CD4-positive, alpha-beta T cell treated with Interleukin-2 at 100 ng/mL for 4 hours (primary cell): ENCODE measurements at places on chromosomes 3 and 15.

DNA sequence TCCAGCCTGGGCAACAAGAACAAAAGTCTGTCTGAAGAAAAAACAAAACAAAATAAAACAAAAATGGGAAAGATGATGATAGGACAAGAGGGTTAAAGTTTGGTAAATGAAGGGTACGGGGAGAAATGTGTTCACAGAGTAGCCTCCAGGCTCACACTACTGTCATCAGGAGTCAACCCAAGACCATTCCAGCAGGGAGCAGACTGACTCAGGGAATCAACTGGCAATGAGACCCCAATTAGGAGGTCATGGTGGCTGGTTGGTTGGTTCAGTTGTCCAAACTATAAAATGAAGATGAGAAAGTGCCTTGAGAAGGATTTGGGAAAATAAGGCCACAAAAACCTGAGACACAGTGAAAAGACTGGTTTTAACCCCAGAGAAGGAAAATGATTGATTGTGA lies 51.8 kb downstream of the KLHL6 start:
- no peak for DNase-seq

GRCh38 chr3:42659451-42660130 lies 6.1 kb downstream of the ZBTB47 start:
- no peak for DNase-seq

DNA sequence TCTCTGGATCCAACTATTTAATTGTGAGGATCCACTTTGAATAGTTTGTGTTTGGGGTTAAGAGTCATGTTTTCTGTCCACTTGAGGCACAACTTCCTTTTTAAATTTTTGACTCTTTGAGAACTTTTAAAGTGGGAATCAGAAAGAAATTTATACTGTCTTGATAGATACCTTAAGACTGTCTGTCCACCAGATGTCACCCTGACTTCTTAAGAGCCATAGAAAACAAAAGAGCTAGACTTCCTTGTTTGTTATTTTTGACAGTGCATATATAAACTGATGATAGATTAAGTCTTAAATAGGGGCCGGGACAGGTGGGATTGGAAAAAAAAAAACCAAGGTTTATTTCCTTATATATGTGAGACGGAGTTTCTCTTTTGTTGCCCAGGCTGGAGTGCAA lies 52.1 kb upstream of the WDR72 start:
- DNase-seq = no peak

DNA sequence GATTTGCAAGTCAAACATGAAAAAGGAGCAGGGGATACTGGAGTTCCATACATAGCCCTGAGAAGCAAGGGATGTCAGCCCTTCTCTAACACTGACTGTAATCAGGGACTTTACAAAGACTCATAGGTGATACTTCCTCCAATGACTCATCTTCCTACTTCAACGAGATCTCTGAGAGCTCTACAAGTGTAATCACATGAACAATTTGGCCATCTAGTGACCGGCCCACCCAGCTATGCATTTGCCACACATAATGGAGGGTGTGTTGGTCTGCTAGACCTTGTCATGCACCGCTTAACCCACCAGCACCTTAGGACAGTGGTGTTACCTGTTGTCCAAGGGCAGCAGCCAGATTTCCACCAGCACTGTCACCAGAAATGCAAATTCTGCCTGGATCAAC lies 75.3 kb downstream of the NCEH1 start:
- DNase-seq = peak; percentile 18

DNA sequence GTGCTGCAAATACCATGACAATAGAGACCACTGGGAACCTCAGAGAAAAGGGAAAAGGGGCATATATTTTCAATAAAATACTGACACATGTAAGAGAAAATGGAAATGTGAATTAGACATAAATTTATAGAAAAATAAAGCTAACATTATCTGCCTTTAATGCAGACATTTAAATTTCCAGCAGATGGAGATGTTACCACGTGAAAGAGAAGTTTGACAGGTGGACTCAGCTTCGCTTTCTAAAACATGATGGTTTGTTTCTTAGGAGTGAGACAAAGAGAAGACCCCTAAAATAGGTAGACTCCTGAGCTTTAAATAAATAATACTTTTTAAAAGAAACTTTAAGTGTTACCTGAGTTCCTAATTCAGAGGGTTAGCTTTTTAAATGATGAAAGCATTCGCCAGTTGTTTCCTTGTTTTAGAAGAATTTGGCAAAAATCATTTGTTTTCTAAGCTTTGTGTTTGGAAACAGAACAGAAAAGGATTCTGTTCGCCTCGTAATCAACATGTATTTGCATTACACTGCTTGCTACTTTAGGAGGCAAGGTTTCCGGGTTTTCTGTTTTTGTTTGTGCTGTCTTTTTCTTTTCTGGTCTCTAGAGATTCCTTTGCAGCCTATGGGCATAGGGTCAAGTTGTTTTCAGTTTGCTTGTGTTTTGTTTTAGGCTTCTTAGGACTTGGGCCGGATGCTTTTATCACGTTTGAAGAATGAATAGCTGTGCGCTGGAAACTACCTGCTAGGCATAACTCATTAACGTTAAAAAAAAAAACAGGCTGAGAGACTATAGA lies 271.4 kb downstream of the THSD4 start:
- peak; percentile 23 for DNase-seq

GRCh38 chr15:52179278-52180195 lies 11.7 kb downstream of the GNB5 start:
- DNase-seq = peak; percentile 88

DNA sequence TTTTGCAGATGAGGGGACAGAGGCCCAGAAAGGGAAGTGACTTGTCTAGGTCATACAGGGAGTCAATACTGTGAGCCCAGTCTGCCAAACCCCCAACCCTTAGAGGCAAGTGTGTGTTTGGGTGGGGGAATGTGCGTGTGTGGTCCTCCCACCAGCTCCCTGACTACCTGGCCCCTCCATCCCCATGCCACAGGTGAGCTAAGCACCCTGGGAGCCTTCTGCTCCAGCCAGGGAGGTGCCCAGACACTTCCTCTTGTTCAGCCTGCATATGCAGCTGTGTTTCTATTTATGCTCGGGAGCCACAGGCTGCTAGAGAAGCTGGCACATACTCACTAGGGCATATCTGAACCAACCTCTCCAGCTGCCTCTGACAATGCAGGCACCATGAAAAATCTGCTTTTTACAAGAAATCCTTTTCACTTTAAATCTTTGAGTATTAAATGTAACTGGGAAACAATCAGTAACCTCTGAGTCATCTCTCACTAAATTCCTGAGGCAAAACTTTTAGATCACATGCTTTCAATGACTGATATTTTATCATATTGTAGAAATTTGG lies 20.7 kb downstream of the TBC1D2B start:
- DNase-seq = peak; percentile 80

DNA sequence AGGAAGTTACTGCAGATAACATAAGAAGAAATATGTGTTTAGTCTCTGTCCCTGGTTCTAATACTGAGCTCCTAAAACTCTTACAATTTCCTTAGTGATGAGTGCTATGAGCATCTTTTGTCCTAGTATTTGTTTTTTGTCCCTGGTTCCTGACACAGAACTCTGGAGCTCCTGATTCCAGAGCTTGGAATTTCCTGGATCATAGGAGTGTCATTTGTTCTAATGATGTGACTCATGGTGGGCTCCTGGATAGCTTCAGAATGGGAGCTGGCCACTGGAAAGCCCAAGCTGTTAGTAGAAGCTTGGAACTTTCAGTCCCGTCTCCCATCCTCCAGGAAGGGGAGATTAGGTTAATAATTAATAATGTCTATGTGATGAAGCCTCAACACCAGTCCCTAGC lies 98.2 kb downstream of the CNTN6 start:
- DNase-seq = no peak
